ENCODE measurements at places on chromosomes 5 and 9.

GRCh38 chr9:121566481-121567465, 67.1 kb upstream of the GGTA1 start:
- no peak for DNase-seq

DNA sequence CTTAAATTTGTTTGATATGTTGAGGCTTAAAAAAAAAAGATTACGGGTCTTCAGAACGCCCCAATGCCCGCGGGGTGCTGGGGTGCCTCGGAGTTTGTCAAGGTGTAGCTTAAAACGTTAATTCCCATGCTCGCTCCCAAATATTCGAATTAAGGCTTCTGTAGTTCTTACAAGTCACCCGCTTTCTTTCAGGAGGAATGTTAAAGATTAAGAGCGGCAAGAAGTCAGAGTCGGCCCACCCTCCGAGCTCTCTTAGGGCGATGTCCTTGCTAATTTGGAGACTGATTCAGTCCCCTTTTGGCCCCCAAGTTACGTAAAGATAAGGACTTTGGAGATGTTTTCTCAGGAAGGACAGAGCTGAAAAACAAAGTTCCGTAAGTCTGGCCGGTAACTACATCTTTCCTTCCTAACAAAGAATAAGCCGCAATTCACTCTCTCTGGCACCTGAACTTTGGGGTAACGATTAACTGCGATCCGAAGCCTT, 746 bp upstream of the NPM1 start:
- DNase-seq, result peak; percentile 12

DNA sequence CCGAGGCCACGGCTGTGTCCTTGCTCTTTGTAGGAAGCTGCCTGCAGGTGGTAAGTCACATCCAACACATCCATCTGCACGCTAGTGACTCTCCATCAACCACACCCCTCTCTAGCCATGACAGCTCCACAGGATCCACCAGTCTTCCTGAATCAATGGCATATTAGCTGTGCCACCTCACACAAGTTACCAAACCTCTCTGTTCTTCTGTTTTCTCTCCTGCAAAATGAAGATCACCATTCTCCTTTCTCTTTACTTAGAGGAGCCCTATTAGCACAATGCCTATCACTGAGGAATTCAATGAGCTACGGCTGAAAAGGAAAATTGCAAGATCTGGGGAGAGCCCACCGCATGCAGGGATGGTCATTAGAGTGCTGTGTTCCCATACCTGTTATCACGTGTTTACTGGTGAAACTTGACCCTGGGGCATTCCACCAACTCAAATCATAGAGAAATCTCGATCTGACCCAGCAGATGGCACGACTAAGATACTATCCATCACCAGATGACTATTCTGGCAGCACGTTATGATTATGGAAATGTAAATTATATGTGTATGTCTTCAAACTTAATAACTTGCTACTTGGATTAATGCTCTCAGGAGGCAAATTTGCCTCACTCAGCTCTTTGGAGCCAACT, 20.9 kb downstream of the WHRN start:
- no peak for DNase-seq

DNA sequence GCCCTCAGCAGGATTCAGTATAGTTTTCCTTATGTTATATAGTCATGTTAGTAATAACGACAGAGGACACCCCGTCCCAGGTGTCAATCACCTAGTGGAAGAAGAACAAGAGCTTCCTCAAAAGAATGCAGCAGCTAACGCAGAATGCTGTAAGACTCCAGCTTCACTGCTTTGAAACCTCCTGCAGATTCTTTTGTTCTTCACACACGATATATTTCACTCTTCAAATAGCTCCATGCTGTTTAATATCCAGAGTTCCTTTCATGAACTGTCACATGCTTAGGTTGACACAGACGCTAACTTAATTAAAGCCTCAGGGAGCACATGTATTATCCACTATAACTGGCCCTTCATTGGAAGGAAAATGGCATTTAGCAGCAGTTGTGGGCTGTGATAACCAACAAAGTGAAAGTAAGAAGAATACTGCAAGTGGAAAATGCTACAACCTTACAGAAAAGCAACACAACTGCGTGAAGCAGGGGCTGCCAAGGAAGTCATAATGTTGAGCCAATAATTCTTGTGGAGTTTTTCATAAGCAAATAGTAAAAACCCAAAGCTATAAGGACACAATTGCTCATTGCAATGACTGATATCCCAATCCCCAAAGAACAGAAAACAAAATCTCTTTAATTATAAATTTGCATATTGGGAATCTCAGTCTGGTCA, 387.5 kb downstream of the PLK2 start:
- DNase-seq, result no peak

GRCh38 chr5:157172403-157172802, 6.3 kb upstream of the GARIN3 start:
- peak; percentile 86 for DNase-seq

DNA sequence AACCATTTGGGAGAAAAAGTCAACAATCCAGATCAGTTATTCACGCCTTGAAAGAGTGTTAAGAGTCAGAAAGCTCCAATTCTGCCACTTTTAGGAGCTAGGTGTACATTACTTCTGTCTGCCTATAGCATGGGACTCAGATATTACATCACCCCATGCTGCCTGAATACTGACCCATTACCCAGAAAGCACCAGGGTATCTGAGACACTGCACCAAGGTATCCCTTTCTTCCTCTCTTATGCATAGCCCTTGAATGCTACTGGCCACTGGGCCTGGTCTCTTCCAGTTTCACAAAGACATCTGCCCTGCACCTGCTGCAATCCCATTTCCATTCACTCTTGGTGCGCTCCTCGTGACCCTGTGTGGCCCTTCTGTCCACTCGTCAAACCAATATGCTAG, 2.6 kb downstream of the STRBP start:
- DNase-seq, result no peak

GRCh38 chr9:107221321-107221720, 61.8 kb upstream of the RAD23B start:
- no peak for DNase-seq

- no peak for DNase-seq
These were observed 583 bp upstream of the AQP3 start for GRCh38 chr9:33447799-33448553.

DNA sequence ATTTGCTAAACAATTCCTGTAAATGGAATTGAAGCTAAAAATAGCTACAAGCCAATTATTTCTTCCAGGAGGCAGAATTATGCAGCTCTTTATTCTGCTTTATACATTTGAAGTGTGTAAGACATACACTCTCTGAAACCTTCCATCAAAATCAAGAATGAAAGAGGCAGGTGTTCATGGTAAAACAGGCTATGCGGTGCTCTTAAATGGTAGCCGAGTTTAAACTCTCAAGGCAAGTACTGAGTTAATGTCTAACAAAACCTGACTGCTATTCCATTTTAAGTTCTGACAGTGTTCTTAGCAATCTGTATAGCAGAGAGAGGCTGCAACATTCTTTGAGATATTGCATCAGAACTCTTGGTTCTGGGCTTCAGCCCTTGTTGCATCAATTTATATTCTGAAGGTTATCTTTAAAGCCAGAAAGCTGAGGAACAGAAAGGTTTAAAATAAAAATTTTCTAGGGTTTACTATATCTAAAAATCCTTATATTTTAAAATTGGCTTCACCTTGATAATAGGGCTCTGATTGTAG, 248.3 kb upstream of the CCNG1 start:
- DNase-seq, result no peak

DNA sequence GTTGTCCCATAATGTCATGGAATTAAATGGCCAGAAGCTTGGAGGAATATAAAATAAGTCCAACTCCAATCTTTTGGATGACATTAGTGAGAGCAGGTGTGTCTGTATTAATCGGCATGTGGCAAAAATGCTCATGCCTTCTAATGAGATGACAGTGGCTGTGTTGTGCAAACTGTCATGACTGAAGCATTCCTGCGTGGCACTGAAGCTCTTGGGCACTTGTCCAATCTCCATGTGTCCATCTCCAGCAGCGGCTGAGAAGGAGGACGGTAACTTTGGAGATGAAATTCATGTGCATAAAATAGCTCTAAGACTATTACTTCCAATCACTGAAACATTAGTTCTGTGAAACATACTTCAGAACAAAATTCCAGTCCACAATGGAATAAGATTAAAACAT, 697.5 kb upstream of the GRAMD2B start:
- no peak for DNase-seq

DNA sequence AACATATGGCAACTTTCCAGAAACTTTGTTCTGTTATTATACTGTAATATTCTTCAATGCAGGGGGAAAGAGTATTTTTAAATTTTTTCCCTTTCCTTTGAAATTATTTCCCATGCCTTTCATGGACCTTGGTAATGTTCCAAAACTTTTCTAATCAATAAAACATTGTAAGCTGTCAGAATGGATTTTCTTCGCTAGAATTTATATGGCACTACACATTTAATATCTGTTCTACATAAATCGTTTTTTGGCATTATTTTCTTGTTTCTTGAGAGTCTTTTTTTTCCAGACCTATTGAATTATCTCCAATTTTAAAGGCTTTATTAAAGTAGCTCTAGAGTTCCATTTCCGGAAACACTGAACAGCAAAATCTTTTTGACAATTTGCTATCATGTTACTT, 249.0 kb downstream of the TMEM167A start:
- no peak for DNase-seq

DNA sequence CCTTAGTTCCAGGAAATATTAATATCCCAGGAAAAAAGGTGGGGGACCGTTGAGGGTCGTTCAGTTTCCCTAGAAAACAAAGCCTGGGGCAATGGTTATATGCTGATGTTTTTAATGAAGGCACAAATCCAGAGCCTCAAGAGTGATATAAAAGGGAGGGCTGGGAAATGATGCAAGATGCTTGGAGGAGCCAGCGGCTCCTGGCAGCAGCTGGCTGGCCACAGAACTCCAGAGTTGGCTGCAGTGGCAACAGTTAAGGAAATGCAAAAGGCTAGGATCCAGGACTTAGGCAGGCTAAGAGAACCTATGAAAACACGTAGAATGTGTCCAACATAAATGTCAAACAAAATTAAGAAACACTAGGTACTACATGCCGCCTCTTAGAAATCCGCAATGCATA, 31.0 kb upstream of the B4GALT1 start:
- DNase-seq, result no peak

- DNase-seq, result no peak
These were observed 133.3 kb downstream of the FAM174A start for GRCh38 chr5:100668511-100668910.

GRCh38 chr5:157917899-157918809, 59.2 kb upstream of the CLINT1 start:
- peak; percentile 66 for DNase-seq

DNA sequence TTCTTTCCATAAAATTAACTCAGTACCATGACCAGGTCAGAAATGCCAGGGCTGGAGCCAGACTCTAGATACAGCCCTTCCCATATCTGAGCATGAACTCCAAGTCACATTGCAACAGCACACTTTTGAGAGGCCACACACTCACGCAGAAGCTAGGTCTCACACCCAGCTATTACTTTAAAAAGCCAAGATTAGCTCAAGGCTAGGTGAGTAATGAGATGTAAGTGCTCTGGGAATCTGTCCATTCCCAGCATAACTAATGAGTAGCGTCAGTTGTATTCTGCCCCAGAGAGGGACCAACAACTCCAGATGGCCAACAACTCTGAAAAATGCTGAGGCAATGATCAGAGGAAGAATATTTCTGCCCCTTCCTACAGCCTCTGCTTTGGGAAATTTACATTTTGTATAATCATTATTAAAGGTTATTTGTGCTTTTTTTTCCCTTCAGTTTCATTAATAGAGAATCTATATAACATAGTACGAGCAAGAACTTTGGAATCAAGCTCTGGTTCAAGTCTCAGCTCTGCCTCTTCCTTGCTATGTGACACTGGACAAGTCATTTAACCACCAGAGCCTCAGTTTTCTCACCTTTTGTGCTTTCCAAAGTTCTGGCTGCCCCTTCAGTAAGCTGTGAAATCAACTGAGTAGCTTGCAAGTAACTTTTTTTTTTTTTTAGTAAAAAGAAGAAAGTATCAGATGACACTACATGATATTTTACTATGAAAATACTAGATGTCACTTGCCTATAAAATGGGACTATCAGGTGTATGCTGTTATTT, 118.3 kb downstream of the NR6A1 start:
- no peak for DNase-seq

GRCh38 chr9:10050016-10050415, 562.8 kb downstream of the PTPRD start:
- no peak for DNase-seq

DNA sequence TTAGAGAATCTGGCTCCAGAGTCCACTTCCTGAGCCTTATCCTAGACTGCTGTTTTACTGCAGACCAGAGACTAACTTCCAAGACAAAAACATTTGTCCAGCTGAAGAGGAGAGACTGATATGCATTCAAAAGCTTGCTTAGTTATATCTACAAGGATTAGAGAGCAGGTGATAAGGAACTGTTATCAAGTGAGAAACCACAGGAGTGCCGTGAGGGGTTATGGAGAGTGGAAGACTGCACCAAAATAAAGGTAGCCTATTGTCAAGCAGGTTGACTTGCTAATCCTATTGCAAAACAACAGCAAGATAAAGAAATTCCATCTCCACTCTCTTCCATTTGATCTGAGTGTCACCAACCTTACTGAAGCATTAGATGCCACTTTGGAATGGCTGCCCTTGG, 139.1 kb downstream of the SCAMP1 start:
- no peak for DNase-seq

DNA sequence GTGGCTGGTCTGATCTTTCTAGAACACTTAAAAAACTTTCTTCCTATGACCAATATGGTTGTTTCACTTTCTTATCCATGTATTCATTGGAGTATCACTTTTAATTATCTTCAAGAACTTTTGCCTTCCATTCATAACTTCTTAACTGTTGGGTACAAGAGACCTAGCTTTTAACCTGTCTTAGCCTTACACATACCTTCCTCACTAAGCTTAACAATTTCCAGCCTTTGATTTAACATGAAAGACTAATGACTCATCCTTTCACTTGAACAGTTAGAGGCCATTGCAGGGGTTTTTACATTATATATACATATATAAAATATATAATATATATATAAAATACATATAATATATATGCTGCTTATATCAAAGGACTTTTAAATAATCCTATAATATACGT, 57.9 kb downstream of the ABHD17B start:
- no peak for DNase-seq

DNA sequence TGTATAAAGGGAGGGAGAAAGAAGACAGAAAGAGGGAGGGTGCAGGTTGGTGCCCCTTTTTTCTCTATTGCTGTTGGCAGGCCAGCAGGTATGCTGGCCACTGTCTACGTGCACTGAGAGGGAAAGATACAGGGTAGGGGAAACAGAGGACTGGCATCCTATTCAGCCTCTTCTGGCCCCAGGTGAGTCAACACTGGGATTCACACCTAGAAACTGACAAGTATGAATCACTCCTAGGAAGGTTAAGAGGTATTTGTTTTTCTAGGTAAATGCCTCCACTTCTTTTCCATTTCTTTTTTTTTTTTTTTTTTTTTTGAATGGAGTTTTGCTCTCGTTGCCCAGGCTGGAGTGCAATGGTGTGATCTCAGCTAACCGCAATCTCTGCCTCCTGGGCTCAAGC, 2.8 kb upstream of the UBAP1 start:
- DNase-seq, result no peak

DNA sequence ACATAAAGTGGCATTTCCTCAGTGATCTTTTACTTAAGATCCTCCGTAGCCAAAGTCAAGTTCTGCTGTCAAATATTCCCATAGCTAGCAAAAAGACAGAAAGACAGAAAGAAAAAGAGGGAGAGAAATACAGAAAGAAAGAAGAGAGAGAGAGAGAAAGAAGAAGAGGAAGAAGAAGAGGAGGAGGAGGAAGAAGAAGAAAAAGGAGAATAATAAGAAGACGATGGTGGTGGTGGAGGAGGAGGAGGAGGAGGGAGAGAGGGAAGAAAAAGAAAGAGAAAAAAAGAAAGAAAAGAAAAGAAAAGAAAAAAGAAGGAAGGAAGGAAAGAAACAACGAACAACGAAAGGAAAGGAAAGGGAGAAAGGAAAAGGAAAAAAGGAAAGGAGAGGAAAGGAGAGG, 54.1 kb downstream of the FAT2 start:
- no peak for DNase-seq
